NK-92 treated with Interleukin-12 subunit alpha and Interleukin-12 subunit beta, amount 100 ng/mL, for 24 hours (cell line): ENCODE measurements at places on chromosomes 16 and 17.
A peak's percentile ranks its signal among the peaks of the same experiment; 100 is the strongest.

GRCh38 chr17:80195671-80196529, 24.2 kb downstream of the SGSH start:
- no peak for DNase-seq

DNA sequence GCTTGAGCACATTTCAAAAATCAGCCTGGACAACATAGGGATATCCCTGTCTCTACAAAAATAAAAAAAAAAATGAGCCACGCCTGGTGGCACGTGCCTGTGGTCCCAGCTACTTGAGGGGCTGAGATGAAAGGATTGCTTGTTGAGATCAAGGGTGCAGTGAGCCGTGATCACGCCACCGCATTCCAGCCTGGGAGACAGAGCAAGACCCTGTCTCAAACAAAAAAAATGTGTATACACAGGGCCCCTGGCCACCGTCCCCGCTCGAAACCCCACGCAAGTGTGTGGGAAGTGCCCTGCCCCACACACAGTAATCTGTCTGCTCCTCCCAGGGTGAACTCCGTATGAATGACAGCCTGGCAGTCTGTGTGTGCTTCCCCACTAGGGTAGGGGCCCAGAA, 93.0 kb upstream of the RPL38 start:
- DNase-seq = no peak

- DNase-seq = no peak
Measured at GRCh38 chr17:12831839-12832238, 42.5 kb downstream of the ARHGAP44 start.

GRCh38 chr16:87358696-87359095, 24.9 kb downstream of the FBXO31 start:
- DNase-seq = no peak

DNA sequence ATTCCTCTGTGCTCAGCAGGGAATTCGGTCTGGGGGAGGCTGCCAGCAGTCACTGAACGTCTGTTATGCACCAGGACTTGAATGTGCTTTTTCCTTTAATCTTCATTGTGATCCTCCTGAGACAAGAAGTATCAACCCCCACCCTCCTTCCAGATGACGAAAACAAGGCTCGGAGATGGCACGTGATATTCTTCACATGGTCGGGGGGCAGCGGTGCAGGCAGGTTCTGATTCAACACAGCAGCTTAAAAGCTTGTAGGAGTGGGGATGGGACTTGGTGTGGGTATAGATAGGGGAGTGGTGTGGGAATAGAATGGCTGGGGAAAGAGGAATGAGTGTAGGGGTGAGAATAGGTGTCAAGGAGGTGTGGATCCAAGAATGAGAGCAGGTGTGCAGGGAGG, 6.4 kb downstream of the NECAB2 start:
- no peak for DNase-seq

GRCh38 chr16:67155295-67156142, 4.2 kb downstream of the TRADD start:
- DNase-seq = no peak

DNA sequence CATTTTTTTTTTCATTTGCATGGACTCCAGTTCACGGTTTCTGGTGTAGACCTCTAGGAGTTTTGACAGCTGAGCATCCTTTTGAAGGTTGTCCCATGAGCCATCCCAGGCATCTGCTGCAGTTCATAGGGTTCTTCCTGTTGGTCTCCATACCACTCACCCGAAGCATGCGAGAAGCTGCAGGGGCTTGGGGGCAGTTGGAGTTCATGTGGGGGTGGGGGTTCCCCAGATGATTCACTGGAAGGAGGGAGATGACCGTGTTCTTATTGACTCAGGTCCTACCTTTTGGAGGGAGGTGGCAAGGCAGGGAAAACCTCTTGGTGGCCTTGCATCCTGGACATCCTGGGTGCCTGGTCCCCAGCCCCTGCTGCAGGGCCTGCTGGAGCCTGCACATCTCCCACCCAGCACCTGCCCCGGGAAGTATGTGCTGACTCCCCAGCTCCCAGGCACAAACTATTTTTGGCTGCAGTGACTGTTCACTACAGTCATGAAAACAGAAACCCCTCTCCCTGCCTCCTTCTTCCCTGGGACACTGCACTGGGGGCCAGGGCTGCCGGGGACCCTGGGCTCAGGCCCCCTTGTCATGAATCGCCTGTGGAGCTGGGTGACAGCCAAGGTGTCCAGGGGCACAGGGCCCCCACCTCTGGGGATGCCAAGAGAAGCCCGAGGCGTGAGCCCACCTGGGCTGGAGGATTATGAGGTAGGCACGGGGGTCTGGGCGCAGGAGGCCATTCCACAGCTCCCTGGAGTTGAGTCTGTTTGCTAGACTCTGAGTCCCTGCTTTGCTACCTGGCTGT, 64.9 kb upstream of the LGALS9 start:
- DNase-seq = no peak

GRCh38 chr17:32802306-32802705, 74.6 kb downstream of the MYO1D start:
- no peak for DNase-seq

DNA sequence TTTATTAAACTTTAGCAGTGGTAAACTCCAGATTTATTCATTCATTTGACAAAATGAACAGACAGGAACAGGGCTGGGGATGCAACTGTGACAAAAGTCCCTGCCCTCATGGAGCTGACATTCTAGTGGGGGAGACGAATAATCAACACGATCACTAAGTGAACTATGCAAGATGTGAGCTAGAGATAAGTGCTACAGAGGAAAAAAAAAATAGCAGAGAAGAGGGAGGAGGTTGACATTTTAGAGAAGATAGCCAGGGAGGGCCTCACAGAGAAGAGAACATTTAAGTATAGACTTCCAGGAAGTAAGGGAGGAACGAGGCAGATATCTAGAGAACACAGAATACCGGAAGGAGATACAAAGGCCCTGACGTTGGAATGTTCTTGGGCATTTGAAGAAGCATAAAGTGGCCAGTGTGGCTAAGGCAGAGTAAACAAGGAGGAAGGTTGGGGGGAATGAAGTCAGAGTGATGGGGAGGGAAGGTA, 17.9 kb upstream of the AP1G1 start:
- no peak for DNase-seq

DNA sequence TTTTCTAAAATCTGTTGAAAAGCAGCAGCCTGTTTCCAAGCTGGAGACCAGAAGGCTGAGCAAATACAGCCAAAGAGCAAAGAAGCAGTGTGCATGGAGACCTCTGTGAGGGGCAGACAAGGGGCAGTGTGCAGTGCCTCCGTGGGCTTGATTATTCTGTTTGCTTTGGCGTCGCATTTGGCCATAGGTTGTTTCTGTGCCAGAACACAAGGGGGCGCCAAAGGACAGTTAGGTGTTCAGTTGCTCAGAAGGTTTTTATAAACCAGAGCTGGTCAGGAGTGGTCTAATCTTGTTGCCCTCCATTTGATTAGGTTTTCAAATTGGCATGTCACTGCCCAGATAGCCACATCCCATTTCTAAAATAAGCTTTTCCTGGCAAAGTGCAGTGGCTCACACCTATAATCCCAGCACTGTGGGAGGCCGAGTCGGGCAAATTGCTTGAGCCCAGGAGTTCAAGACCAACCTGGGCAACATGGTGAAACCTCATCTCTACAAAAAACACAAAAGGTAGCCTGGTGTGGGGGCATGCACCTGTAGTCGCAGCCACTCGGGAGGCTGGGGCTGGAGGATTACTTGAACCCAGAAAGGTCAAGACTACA, 10.6 kb downstream of the MYH3 start:
- peak; percentile 5 for DNase-seq

DNA sequence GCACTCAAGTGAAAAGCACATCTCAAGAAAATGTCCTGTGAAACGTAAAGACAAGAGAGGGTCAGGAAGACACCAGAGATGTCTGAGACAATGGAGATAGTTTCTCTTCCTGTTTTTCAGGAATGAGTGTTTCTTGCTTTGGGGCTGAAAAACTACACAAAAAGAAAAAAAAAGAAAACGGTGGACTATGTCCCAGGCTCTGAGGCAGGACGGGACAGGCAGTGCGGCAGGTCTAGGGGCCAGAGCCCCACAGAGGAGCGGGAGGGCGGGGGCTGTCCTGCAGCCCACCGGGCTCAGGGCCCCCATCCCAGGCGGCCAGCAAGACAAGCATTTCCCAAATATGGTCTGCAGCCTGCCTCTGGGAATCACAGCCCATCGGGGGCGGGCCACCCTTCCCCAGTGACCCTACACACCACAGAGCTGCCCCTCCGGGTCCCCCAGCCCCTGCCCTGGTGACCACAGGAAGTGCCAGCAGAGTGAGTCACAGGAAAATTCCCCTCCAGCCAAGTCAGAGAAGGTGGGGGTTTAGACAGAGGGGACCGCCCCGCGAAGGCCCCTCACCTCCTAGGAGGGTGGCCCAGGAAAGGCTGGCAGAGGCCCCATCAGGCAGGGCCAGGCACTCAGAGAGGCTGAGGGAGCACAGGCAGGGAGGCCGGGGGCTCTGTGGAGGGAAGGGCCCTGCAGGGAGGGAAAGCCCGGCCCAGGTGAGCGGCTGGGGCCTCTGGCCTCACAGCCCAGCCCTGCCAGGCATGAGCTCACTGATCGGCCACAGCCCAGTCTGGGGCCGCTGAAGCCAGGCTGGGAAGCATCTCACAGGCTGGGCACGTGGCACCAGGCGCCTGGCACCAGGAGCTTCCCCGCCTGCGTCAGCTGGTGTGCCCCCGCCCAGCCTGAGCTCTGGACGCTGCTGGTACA, 6.3 kb downstream of the BCAR1 start:
- DNase-seq = no peak

- DNase-seq = no peak
Measured at GRCh38 chr17:74512624-74513091, 18.6 kb downstream of the CD300LB start.

GRCh38 chr17:66455060-66455459, 152.6 kb downstream of the PRKCA start:
- no peak for DNase-seq

- DNase-seq = no peak
Measured at GRCh38 chr16:81238296-81239011, at the start of gene BCO1. Gene BCO1 (plus strand): TSS chr16:81238689. CDS start chr16:81238909, 220 bp downstream.

DNA sequence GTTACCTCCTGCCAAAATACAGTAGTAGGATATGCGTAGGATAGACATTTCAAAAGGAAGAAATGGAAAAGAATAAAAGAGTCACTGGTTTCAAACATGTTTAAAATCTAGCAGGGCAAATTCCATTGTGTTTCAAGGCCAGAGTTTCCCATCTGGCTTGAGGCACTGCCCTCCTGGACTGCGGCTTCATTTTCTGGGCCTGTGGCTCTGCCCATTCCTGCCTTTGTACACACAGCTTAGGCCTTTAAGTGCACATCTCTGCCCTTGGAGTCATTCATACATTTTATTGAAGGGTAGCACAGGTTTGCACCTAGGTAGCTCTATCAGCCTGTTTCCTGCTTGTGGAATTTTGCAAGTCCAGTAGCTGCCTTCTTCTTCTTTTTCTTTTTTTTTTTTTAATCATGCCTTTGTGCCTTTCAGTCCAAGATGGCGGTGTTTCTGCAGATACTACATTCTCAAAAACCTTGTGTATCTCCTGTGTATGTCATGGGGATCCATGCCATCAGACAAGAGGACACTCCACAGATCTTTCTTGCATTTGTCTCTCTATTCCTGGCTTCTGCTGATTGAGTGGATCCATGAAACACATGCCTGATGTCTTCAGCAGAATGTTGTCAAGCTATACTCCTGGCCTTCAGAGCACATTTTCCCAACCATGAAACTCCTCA, 282.9 kb downstream of the BCAS3 start:
- no peak for DNase-seq

- DNase-seq = no peak
Measured at GRCh38 chr16:13084331-13084730, 182.9 kb downstream of the SHISA9 start.

DNA sequence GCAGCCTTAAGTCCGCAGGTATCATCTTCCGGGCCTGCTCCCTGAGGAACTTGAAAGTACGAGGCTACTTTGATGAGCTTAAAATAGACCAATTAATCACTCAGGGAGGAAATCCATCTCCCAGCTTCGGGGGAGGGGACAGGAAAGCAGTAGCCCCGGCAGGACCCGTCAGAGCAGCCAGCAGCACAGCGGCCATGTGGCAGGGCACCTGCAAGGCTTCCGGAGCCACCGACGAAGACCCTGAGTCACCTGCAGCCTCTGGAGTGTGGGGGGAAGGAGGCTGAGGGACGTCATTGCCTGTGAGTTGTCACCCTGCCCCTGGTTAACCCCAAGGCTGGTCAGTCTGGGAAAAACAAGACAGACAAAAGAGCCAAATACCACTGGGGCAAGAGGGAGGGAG, 4.4 kb upstream of the CYB561 start:
- no peak for DNase-seq

DNA sequence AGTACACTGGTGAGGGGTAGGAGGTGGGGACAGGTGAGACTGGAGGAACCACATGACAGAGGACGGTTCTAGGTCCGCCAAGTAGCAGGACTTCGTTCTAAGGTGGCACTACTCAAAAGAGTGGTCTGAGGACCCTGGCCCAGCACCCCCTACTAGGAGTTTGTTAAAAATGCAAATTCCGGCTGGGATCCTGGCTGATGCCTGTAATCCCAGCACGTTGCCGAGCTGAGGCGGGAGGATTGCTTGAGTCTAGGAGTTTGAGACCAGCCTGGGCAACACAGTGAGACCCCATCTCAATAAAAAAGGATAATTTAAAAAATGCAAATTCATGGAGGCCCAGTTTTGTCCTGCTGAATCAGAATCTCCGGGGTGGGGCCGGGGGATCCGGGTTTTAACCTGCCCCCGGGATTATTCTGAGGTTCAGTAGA, 59.1 kb downstream of the WSB1 start:
- no peak for DNase-seq

- no peak for DNase-seq
Measured at GRCh38 chr16:81558444-81559175, 114.0 kb downstream of the CMIP start.

DNA sequence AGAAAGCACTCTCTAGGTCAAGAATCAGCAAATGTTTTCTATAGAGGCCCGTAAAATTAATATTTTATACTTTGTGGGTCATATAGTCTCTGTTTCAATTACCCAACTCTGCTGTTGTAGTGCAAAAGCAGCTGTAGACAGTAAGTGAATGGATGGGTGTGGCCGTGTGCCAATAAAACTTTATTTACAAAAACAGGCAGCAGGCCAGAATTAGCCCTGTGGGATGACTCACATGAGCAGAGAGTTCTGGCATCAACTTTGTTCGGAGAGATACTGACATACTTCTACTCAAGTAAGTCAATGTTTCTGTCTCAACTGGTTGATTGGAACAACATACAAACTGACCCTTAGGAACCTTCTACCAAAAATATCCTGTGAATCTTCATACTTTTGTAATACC, 616.2 kb downstream of the MAF start:
- DNase-seq = no peak
